ENCODE measurements at places on chromosomes 1 and 21.
A peak's percentile ranks its signal among the peaks of the same experiment; 100 is the strongest.

DNA sequence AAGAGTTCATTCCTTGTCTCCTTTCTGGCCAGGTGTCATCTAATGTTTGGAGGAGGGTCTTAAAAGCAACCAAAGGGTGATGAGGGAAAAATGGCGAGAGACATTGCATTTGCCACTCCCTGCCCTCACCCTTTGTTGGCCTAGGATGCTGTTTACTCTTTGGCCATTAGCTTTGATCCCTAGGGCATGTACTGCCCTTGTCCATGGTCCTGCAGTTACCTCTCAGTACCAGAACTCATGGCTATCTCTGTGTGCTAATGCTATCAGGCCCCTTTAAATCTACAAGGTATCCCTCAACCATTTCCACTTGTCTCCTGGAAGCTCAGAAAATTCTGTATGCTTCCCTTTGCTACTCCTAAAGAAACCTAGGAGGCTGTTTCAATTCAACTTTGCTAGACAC is 424.8 kb upstream of the PLXNA2 start:
- DNase-seq: no peak

DNA sequence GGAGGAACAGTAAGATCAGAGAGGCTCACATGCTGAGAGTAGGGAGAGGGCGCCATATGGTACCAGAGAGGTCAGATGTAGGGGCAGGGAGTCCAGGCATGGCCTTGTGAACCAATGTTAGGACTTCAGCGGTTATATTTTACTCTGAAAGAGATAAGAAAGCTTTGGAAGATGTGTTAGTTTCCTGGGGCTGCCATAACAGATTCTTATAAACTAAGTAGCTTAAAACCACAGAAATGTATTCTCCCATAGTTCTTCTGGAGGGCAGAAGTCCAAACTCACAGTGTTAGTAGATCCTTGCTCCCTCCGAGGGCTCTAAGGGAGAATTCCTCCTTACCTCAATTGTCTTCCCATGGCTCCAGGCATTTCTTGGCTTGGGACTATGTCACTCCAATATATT is 502.5 kb upstream of the ADGRL2 start:
- DNase-seq: no peak

DNA sequence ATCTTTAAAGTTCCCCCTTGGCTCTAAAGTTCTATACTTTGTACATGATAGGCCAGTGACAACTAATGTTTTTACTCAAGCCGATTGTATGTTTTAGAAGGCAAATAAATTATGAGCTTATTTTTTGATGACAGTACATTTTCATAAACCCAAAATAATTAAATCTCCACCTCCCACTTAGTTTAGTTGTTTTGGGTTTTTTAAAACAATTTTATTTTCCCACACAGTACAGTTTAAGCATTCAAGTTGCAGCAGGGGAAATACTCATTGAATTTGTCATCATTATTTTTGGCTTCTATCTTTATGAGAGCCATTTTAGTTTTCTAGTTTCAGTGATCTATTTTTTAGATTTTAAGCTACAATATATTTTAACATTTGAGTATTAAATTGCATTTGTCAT is 93.6 kb downstream of the OLFML2B start:
- DNase-seq: no peak

DNA sequence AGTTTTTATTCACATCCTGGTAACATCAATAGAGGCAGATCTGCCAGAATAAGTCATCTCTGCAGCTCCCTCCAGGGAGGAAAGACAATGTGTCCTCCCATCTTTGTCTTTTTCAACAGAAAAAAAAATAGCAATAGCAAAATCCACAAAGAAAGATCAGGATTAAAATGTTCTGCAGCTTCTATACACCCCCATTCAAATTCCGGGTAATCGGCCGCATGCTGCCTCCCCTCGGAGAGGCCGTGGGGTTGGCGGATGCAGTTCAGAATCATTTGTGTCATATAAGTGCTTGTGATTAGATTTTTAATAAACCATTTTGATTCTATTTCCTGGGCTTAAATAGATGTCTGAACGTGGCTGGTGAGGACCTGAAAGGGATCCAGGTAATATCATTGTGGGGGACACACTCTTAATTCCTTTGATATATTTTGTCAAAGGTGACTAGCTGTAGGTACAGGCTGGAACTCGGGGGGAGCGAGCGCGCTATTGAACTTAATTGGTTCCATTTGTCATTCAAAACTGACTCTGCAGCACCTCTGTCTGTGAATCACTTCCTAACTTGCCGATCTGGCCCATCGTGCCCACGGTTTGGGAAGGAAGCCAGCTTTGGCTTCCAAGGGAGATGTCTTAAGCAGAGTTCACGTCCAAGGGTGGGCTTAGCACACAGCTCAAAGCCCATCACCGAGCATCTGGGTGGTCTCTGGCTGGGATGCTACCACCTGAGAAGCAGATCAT is 85.6 kb upstream of the ARHGEF16 start:
- DNase-seq: no peak

- DNase-seq: no peak
These were observed 358.5 kb downstream of the RGS7 start for GRCh38 chr1:240998441-240999015.

DNA sequence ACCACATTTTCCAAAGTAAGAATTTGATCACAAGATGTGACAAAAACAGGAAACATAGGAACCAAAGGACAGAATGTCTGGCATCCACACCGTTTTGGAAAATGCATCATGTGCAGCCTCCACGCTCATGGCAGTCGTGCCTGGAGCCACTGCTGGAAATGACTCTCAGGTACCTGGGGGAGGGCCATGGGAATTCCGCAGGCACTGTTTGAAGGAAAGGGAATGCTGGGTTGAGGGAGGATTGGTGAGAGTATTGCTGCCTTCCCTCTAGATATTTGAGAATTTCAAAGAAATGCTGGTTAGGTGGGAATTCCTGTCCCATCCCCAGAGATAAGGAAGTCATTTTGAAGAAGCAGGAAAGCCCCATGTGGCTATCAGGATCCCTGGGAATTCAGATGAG is 10.8 kb downstream of the SLAMF1 start:
- DNase-seq: no peak

GRCh38 chr1:239308701-239309333 is 77.6 kb upstream of the CHRM3 start:
- peak; percentile 38 for DNase-seq

DNA sequence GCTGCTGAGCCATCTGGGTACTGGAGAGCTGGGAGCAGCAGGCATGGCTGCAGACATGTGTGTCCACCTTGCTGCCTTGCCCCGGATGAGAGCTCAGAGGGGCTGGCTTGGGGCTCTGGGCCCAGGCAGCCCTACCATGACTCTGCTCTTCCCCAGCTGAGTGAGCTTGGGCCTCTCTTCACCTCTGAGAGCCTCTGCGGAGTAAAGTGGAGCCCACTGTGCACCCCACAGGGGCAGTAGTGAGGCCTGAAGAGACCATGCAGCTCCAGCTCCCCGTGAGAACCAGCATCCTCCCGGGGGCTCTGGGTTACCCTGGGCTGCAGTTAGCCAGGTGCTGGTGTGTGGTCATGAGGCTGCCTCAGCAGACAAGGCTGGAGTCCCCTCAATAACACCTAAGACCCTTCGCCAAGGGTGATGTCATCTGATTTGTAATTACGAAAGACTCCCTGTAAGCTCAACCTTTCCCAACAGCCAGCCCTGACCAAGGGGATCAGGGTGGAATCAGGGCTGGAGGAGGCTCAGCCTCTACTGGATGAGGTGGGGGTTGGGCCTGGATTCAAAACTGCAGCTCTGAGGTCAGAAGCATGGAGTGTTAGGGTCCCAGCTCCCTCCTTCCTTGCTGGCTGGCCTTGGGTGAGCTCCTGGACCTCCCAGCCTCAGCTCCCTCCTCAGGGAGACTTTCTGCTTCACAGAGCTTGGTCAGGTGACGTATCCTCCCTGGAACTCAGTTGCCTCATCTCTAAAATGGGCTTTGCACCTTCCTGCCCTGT is 308.0 kb downstream of the MATN1 start:
- no peak for DNase-seq

GRCh38 chr1:226971765-226972164 is 31.7 kb downstream of the COQ8A start:
- DNase-seq: no peak

DNA sequence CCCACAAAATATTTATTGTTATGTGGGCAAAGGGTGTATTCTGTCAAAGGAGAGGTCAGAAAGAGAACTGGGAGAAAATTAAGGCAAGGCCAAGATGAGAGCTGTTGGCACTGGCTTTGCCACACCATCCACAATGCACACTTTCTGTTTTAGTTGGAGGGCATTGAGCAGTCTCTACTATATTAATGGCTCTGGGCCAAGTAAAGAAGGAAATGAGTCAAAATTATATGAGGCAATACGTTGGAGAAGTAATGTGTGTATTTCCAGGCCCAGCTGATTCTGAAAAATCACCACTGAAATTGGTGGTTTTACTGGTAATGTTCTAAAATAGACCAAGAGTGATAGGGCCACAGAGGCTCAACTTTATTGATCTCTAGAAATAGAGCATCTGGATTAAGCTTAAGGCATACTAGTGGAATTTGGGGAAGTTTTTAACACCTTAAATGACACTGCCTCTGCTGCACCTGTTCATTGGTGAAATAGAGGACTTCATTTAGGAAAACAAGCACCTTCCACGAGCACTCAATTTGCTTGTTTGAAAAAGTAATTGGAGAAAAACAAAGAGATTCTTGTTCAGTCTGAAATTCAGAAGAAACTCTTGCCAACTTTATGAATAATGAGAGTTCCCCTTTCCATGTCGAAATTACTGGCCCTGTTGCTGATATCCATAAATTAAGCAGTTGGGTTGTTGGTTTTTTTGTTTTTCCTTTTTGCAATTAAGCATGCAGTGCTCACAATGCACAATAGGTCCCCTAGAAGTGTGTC is 424.9 kb downstream of the ADGRL2 start:
- no peak for DNase-seq

GRCh38 chr1:198374288-198374687 is 166.2 kb downstream of the ATP6V1G3 start:
- no peak for DNase-seq

DNA sequence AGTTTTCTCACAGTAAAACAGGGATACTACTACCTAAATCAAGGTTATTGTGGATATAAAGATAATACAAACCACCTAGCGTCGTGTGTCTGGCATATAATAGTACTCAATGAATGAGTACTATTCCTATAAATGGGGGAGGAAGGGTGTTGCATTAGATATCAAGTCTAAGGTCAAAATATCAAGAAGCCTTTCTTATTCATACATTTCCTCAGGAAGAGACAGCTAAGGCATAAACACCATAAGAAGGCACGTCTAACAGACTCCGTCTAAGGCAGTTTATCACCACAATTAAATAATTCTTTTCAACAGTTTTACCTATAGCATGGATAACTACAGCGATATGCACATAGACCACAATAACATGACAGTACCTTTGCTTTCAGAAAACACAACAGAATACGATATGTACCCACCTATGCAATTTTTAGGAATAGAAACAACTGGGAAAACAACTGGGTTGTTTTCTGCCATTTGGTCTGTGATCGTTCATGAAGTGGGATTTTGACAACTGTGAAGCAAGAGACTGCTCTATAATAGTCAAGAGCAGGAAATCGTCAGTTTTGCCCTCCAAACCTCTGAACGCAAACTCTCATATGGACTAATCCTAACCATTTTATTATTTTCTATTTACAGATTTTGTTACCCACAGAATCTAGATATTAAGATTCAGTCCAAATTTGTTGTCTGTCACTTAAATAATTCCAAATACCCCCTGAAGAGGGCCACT is 53.1 kb downstream of the HNRNPR start:
- DNase-seq: no peak

DNA sequence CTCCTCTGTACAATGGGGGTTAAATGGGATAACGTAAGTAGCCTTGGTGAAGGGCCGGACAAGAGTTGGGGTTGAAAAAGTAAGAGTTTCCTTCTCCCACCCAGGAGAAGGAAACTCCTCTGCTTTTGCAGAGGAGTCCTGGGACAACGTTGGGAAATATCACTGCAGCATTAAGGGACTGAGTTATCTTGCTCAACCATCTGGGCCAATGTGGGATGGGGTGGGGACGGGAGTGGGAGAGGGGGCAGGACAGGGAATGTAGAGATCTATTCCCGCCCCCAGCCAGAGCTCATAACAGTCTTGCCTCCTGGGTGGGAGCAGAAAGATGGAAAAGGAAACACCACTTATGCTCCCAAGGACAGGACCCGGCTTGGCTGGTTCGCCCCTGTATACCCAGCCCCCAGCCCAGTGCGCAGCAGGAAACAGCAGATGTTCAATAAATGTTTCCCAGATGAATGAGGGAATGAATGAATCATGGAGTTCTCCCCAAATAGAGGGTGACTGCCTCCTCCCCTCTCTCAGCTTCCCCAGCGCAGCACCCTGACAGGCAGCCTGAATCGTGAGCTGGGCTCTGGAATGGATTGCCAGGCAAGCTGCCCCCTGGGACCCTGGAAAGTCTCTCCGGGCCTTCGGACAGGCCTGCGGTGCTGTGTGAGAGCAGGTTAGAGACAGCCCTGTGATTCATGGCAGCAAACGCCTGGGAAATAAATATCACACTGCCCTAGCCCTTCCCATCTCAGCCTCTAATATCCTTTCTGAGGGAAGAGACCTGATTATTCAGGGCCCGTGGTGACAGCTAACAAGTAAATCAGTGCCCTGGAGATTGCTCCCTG is 24.8 kb downstream of the FBXO2 start:
- no peak for DNase-seq

GRCh38 chr1:230114237-230114651 is 47.2 kb downstream of the GALNT2 start:
- no peak for DNase-seq

DNA sequence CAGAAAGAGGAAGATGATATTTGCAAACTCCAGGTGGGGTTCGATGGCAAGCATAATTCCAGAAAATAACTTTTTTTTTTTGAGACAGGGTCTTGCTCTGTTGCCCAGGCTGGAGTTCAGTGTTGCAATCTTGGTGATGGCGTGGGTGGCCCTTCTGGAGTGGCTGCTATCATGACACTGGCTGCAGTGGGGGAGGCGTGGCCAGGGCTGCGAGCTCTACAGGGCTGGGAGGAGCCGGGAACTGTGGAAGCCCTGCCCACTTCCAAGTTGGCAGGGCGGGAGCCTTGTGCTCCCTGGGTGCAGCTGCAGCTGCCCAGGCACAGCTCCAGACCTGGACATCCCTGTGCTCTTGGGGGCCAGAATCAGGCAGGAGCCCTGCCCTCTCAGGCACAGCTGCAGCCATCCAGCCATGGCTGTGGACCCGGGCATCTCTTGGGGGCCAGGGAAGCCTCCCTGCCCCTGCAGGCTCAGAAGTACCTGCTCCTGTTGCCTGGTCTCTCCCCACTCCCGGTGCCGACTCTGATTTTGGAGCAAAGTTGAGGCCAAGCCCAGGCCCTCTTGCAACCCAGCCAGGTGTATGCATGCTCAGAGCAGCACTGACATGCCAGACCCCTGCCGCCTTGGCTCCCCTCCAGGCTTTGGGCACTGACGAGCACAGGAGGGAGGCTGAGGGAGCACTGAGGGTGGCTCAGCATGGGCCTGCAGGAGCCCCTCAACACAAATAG is 7.2 kb upstream of the BCL10 start:
- no peak for DNase-seq

GRCh38 chr1:45400049-45400448 is 59.8 kb upstream of the MUTYH start:
- DNase-seq: no peak

DNA sequence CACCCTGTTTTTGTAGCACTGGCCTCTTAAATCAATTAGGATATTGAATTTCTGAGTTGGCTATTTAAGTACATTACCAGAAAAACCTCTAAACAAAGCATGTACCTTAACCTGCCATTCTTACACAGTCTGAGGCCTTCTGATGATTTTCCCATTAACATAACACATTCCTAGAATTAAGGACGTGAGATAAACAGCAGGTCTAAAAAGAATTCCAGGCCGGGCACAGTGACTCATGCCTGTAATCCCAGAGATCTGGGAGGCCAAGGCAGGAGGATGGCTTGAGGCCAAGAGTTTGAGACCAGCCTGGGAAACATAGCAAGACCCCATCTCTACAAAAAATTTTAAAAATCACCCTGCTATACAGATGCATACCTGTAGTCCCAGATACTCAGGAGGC is 18.0 kb upstream of the LRRC8D start:
- no peak for DNase-seq
